ENCODE measurements at places on chromosomes 4 and X.

DNA sequence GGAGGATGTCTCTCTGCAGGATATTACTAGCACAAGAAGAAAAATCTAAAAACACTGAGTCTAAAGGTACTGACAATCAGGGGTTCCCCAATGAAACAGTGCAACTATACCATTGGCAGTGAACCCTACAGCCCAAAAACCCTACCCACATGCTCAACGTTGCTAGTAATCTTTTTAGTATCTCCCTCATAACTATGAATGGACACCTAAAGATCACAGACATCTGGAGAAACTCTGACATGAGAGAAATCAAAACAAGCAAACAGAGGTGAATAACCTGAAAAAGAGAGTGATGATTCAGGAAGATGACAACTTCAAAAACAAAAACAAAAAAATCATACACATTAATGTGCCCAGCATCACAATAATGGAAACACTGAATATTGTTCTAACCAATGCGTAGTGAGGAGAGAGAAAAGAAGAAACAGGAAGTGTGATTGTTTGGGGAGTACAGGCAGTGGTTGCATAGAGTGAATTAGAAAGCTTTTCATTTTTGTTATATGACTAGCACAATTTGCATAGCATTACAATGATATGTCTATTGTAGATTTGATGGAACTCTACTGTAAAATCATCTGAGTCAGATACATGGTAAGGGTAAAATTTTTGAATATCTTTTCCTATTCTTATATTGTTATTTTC, 78.9 kb upstream of the FMR1 start:
- DNase-seq = no peak

- no peak for DNase-seq
Observed at GRCh38 chr4:23991444-23991843, 101.6 kb upstream of the PPARGC1A start.

DNA sequence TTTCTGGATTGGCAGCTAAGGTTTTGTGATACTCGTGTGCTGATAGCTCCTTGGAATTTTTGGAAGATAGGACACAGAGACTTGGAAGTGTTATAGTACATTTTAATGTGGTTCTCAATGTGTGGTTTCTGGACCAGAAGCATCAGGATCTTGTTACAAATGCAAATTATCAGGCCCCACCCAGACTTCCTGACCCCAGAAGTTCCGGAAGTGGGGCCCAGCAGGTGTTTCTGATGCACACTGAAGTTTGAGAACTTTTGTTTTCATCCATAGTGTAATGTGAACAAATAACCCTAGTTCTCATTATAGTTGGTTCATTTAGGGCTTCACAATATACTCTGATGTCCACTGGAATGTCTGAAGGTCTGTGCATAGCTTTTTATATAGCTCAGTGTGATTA, 49.6 kb downstream of the LAMP2 start:
- DNase-seq = no peak

GRCh38 chr4:10856271-10856782, 171.8 kb upstream of the CLNK start:
- DNase-seq = no peak

DNA sequence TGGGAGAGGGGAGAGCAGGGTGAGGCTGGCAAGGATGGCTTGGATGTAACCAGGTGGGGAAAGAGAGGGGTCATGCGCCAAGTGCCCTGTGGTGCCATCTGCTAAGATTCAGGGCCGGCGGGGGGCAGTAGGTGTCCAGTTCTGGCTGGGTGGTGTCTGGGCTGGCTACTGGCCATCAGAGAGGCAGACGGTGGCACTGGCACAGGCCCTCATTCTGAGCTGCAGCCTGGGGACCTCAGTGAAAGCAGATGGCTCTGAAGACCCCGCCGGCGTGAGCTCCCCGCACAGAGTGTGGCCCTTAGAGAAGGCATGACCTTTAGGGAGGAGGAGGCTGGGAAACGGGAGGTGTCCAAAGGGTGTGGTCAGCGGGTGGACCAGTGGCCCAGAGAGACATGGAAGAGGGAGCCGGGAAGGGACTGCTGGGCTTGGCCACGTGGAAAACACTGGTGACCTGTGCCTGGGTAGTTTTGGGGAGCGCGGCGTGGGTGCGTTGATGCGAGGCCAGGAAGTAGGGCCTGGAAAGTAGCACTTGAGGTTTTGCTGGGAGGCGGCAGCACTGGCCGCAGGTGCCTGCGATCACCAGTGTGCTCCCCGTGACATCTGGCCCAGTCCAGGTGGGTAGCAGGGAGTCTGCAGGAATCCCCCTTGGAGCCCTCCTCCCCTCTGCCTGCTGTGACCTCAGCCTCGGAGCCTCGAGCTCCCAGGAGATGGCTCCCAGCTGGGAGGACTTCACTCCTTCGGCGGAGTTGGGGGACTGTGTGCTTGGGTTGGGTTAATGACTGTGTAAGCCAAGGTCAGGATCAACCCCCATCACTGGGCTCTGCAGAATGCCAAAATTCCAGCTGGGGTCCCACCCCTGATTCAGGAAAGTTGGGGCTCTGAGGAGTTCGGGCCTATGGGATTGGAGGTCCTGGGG, 9.3 kb upstream of the SH3TC1 start:
- DNase-seq = no peak

DNA sequence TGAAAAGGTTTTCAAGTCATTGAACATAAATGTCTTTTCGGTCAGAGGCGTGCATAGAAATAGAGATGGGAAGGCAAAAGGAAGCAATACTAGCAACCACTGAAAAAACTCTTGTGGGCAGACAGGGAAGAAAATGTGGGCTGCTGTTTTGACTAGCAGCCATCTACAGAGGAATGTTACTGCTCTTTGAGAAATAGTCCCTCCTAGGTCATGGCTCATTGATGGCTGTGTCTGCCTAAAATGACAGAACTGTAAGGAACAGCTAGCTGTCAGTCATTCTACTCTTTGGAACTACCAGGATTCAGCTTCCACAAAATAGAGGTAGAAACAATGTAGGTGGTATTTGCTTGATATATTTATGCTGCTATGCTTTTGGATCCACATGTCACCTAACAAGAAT, 26.9 kb upstream of the TMPRSS11B start:
- no peak for DNase-seq

DNA sequence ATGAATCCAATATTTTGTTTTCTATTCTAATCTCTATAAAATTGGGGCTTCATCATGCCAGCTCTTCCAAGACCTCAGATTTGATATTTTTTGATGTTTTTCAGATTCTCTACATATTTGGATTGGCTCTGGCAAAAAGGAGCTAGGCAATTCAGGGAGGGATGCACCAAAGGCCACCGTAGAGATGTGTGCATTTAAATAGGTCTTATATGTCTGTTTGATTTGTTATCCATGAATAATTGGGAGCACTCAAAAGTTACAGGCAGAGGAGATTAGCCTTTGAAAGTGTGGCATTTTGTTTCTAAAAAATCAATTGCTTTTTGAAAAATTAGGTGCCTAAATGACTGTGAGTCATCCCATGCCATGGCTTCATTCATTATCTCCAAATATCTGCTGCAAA, 147.1 kb upstream of the RPS6KA6 start:
- no peak for DNase-seq
